HFF-Myc (cell line): ENCODE measurements at places on chromosomes 5 and 9.

GRCh38 chr9:32292611-32293010 is 91.8 kb upstream of the ACO1 start:
- DNase-seq, result no peak

GRCh38 chr5:88401686-88402085 is 133.0 kb upstream of the TMEM161B start:
- DNase-seq, result no peak

- no peak for DNase-seq
Measured at GRCh38 chr5:60036192-60036938, 142.8 kb upstream of the PDE4D start.

DNA sequence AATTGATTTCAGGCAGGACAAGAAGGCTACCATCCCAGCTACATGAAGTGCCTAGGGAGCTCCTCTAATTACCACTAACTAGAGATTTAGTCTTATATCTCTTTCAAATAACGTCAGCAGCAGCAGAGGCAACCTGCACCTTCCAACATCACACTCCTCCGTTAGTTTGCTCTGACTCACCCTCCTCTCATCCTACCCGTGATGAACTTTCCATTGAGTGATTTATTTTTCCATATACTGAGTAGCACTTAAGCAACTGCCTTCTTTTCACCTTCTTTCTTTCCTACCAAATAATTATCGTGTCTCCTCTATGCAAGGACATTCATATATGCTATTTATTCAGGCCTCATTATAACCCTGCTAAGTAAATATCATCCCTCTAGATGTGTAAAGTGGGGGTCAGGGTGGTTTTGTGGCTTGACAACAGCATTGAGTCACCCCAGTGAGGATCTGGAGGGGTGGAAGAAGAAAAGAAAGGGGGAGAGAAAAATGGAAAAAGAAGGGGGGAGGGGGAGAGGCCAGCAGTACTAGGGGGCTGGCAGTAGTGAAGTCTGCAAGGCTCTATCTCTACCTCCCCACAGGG is 64.6 kb upstream of the CAST start:
- no peak for DNase-seq

- no peak for DNase-seq
Measured at GRCh38 chr9:129184219-129184524, 6.1 kb upstream of the IER5L start.

DNA sequence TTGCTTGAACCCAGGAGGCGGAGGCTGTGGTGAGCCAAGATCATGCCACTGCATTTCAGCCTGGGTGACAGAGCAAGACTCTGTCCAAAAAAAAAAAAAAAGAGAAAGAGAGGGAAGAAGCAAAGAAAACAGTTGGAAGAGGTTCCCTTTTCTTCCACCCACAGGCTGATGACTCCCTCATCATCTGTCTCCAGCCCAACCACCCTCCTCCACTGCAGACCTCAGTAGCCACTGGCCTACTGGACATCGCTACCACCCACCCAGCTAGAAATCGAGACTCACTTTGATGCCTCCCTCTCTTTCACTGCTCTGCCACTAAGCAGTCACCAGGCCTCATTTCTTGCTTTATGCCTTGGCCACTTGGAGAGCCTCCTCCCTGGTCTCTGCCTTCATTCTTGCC is 71.2 kb downstream of the NIPSNAP3B start:
- DNase-seq, result no peak

- DNase-seq, result no peak
Measured at GRCh38 chr5:9054821-9055589, 490.9 kb downstream of the SEMA5A start.

GRCh38 chr5:150406103-150406722 is 6.5 kb downstream of the CD74 start:
- DNase-seq, result no peak

- DNase-seq, result no peak
Measured at GRCh38 chr9:70484232-70485130, 70.0 kb upstream of the KLF9 start.

GRCh38 chr5:67437905-67438845 is 241.6 kb upstream of the CD180 start:
- DNase-seq, result no peak

GRCh38 chr5:94288937-94289336 is 329.5 kb downstream of the KIAA0825 start:
- DNase-seq, result no peak

DNA sequence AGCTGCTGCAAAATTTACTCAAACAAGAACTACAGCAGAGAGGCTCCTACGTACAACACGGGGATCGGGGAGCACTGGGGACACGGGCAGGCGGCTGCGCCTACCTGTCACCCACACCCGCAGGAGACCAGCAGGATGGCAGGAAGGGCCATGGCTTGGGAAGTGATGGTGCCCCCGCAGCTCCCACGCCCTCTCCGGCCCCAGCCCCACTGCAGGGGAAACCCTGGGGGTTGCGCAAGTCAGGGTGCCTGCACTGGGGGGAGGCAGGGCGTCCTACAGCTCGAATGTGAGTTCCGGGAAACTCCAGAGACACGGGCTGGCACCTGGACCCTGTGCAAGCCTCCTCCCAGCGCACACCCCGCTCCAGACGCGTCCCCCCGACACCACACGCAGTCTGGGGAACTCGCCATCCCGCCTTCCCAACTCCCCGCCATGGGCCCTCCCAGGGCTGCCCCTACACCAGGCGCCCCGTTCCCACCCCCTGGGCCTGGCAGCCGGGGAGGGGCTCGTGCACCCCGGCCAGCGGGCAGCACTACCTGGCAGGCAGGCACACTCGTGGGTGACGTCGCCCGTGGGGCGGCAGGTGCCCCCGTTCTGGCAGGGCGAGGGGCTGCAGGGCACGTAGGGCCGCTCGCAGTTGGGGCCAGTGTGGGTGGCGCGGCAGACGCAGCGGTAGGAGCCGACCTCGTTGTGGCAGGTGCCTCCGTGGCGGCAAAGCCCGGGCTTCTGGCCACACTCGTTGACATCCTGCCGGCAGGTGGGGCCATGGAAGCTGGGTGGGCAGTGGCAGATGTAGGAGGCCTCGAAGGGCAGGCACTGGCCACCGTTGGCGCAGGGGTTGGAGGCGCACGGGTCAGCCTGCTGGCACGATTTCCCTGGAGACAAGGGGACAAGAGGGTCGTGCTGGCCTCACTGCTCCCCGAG is 23.3 kb downstream of the NOTCH1 start:
- DNase-seq, result no peak

DNA sequence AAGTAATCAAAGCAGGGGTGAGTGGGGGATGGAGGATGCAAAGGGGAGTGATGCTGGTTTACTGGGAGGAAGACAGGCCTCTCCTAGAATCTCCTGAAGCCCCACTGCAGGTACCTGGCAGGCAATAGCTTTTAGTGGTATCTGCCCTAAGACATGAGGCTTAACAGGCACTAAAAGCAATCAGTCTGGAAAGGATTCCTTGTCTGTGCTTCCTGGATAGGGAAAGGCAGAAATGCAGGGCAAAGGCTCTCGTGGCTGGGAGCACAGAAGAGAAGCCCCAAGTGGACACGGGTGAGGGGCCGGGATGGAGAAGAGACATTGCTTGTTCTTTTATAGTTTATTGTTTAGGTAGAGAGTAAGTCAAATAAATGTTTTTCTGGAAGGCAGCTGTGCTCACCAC is 40.1 kb downstream of the CCNJL start:
- no peak for DNase-seq

GRCh38 chr9:121452085-121452484 is 47.6 kb downstream of the GGTA1 start:
- DNase-seq, result no peak

GRCh38 chr5:161410640-161411039 is 135.9 kb downstream of the GABRB2 start:
- no peak for DNase-seq

DNA sequence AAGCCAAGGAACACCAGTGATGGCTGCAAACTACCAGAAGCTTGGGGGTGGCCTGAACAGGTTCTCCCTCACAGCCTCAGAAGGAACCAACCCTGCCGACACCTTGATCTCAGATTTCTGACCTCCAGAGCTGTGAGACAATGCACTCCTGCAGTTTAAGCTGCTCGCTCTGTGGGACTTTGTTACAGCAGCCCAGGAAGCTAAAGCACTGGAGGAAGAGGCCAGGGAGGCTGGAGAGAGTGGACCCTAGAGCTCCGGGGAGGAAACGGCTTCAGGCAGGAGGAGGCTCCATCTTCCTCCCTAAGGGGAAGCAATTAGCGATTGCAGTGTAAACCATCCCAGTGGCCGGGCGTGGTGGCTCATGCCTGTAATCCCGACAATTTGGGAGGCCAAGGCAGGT is 25.1 kb downstream of the BARX1 start:
- no peak for DNase-seq

DNA sequence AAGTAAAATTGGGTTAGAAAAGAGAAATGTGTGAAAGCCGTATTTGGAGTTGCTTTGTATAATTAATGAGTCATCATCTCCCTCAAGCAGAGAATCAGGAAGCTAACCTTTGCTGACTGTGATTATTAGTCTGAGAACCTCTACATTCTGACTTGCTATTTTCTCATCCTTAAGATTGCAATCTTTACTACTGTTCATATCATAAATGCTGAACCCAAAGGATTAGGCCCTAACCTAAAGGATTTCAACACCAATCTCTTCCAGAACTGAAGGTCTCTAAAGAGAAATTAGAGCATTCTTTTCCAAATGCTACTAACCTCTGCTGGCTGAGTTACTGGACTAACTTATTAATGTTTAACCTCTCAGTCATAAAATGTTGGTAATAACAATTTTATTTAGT is 538.1 kb upstream of the MEF2C start:
- no peak for DNase-seq

DNA sequence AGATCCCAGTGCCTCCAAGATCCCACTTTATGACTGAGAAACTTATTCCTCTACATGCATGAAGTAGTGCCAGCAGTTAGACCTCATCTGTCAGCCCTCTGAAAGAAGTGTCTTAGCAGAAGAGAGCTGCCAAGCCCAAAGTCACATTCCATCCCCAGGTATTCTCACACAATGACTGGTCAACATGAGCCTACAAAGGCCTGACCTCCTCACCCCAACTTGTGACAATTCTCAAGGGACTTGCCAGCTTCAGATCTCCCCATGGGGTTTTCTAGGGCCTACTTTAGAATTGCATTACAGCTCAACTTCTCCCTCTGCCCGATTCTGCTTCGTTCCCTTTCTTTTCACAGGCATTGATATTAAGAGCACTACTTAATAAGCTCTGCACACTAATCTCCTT is 393.8 kb upstream of the SLC30A5 start:
- no peak for DNase-seq

GRCh38 chr5:157713830-157714595 is 17.2 kb upstream of the THG1L start:
- no peak for DNase-seq

- DNase-seq, result no peak
Measured at GRCh38 chr9:110938242-110938641, 100.0 kb downstream of the LPAR1 start.

- no peak for DNase-seq
Measured at GRCh38 chr5:143576711-143577484, 173.4 kb upstream of the NR3C1 start.

DNA sequence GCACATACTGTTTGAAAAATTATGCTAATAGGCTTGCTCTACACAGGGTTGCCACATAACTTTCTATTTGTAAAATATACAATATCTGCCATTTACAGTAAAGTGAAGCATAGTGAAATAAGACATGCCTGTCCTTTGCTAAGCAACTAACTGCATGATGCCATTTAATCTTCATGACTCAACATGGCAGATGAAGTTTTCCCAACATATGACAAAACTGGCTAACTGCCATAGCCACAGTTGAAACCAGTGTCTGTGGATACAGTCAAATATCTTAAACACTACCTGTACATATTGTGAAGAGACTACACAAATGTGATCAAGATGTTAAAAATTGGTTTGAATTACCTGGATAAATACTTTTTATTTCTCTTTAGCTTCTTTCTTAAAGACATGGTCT is 3.1 kb upstream of the DMAC1 start:
- no peak for DNase-seq

- no peak for DNase-seq
Measured at GRCh38 chr5:135157421-135158313, 123.6 kb upstream of the PITX1 start.

- no peak for DNase-seq
Measured at GRCh38 chr9:96892131-96892530, 36.5 kb upstream of the NUTM2G start.

DNA sequence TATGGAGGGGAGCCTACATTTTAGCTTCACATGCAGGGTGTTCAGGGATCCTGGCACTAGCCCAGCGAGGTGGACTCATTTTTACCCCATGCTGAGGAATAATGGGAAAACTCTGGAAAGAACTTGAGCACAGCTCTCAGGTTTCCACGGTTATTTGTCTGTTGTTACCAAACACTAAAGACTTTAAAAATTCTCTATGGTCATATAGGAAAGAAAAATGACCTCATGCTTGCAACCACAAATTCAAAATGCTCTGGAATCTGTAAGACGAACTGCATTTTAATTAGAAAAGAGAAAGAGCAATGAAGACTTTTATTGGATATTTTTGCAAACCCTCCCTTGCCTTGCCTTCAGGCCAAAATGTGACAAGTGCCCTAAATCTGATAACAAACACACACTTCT is 606.9 kb downstream of the EBF1 start:
- DNase-seq, result peak; percentile 51

DNA sequence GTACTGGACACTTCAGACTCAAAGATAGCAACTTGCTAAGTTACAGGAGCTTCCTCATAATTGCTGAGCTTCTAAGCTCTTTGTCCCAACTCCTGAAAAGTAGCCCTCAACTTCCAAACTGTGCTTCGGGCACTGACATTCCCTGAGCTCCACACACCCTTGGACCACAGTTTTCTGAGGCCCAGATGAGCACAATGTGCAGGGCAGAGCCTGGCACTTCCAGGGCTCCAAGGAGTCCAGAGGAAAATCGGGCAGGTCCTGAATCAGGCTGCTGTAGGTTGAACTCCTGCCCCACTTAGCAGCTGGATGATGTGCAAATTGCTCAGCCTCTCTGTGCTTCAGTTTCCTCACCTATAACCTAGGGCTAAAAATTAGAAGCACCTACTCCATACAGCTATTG is 54.6 kb upstream of the KCNIP1 start:
- DNase-seq, result no peak

DNA sequence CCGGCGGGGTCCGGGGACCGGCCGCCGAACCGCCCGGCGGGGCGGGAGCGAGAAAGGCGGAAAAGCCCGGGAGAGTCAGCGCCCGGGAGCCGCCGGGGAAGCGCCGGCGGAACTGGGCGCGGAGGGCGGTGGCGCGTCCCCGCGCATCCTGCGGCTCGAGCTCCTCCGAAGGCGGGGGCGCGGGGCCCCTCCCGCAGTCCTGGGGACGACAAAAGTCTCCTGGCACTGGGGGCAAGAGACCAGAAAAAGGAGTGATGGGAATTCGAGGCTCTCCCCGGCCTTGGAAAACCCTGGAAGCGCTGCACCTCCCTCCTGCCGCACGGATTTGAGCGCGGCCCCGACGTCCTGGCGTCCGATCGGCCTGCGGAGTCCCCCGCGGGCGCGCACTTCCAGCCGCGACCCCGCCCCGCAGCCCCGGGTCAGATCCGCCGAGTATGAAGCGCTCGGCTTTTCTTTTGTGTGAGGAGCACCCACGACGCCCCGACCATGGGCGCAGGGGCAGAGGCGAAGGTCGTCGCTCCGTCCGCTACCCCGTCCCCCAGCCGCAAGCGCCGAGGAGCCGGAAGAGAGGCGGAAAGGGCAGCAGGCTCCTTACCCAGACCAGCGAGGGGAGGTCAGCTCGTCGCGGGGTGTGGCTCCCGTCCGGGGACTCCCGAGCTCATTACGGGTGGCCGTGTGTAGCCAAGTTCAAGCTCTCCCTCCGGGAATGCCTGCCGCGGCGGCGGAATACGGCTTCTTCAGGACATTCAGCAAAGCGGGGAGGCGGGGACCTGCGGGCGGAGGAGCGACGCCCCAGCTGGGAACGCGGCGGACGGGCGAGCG is at the start of gene EPB41L4A:
Gene EPB41L4A (minus strand): TSS at position 114 of the 822 bp plus-strand sequence. CDS start 238 bp downstream, outside the sequence.
- DNase-seq, result no peak

GRCh38 chr5:11277323-11277722 is 516.3 kb upstream of the DAP start:
- DNase-seq, result no peak
